Esophagus squamous epithelium (tissue), 5 donors: ENCODE measurements at places on chromosomes 13 and 19. TPM values are rescaled to one million over a fixed set of nuclear protein-coding genes. Genes with fewer than 3 reads are reported as not detected.

DNA sequence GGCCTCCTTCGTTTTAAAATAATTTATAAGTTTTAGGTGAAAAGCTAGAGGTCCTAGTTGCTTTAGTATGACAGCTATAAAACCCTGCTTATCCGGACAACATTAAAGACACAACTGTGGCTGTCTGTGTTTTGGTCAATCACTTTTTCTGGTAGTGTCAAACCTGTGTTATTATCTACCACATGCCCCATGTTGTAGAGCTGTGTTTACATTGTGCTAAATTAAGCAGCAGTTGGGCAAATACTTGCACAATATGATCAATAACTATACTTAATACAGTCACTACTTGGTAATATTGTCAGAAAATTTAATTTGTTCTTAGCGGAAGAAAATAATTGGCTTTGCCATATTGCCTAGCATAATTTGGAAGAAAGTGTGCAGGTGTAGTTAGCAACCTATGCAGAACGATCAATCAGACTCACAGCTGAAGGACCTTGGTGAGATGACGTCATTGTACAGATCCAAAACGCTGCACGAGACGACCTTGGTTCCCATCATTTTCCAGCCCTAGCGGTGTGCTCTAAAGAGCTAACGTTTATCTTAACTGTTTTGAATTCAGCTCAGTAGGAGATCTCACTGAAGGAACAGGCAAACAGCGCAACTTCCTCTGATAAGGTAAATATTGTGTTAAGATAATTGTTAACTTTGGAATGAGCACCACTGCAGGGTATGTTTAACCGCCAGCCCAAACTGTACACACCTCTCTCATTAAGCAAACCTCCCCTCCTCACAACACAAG lies 476.6 kb downstream of the IRS2 start:
- DNase-seq: no peak

- DNase-seq: no peak
Observed at GRCh38 chr19:14023404-14024235, 4.3 kb upstream of the RLN3 start.

DNA sequence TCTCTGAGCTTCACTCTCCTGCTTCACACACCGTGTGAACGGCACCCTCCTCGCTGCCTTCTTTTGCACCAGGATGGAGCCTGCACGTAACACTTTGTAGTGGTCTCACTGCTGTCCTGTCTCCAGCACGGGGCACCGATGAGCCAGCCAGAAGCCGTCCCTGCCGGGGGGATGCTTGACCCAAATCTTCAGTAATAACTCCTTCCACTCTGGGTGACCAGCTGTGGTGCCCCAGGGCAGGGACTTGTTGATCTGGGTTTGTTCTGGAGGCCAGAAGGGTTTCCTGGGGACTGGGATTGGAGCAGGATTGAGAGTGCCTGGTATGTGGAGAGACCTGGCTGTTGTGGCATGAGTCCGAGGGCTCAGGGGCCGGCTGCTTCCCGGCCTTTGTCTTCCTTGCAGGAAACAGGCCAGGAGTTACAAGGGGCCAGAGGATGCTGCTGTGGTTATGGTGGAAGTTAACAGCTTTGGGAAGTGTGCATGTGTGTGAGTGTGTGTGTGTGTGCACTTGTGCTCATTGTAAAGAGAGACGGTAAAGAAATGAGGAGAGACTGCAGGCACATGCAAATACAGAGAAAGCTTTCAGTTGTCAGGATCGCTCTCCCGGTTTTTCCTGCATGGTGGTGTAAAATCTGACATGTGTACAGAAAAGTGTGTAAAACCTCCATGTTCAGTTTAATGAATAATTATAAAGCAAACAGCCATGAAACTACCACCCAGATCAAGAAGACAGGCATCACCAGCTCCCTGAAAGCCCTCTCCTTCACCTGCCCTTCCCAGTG lies 18.9 kb downstream of the PAK4 start:
- no peak for DNase-seq

GRCh38 chr13:91526543-91527033 lies 128.2 kb downstream of the GPC5 start:
- DNase-seq: no peak

GRCh38 chr13:37539976-37540605 lies 58.5 kb downstream of the POSTN start:
- no peak for DNase-seq

DNA sequence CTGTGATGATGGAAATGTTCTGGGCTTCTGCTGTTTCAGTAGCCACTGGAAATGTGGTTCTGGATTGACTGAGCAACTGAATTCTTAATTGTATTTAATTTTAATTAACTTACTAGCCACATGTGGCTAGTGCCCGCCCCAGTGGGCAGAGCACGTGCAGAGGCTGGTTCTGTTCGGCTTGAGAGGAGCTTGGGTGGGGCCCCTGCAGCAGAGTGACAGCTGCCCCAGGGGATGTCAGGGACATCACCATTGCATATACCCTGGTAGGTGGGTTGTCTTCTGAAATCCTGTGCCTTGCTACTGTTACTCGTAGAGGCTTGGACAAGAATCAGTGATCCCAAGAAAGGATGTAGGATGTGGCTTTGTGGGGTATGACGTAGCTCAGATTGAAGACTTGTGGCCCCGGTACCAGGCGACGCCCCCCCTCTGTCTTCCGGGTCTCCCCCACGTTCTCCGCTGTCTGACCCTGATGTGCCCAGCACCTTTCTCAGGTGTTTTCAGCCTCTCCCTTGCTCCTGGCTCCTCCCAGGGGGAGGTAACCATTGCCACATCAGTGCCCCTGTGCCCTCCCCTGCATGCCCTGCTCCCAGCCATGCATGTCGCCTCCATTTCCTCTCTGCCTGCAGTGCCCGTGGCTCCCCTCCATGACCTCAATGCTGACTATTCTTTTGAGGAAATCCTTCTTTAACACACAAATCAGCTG lies 102.6 kb upstream of the RNF113B start:
- DNase-seq: no peak

DNA sequence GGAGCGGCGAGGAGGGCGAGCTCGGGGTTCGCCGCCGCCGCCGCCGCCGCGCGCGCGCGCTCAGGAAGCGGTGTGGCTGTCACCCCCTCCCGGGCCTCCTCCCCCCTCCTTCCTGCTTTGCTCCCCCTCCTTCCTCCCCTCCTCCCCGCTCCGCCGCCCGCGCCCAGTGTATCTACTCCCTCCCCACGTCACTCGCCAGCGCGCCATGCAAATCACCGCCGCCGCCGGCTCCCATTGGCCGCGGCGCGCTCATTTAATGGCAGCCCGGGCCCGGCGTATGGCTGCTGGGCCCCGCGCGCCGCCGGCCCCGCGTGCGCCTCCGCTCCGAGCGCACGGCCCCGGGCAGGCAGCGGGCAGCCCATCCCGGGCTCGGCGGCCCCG lies 335 bp upstream of the SOX1 start:
- DNase-seq: no peak

DNA sequence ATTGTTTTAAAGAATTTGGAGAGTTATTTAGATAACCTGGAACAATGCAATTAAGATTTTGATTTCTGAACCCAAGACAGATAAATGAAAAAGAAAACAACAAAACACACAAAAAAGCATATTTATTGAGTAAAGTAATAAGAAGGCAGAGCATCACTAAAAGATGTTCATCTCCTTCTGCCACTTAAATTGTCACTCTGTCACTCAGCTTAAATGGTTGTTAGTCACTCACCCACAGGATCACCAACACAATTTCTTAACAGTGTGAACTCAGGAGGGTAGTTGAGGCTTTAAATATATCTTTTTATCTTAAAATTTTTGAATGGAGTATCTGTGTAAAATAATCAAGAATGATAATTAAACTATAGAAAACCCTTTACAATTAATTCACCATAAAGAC lies 1215.5 kb upstream of the PCDH20 start:
- no peak for DNase-seq

GRCh38 chr13:97120976-97121375 lies 101.2 kb upstream of the MBNL2 start:
- DNase-seq: no peak

DNA sequence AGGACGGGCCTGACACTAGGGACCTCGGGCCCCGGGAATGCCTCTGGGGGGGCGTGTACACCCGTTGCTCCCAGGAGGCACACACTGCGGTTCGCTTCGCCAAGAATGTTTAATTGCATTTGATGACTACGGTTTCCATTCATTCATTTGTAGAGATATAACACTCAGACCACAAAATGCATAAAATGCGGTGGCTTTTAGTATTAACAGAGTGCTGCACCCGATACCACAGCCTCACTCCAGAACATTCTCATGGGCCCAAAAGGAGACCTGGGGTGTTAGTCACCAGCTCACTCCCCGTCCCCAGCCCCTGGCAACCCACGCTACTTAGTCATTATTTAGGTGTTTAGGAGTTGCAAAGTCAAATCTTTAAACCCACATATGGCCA lies 21.8 kb downstream of the HCN2 start:
- DNase-seq: no peak

- no peak for DNase-seq
Observed at GRCh38 chr13:25143706-25144105, 28.4 kb downstream of the AMER2 start.

GRCh38 chr19:18683958-18684641 lies 620 bp downstream of the CRTC1 start:
- no peak for DNase-seq

GRCh38 chr13:76833441-76833954 lies 52.7 kb downstream of the KCTD12 start:
- DNase-seq: no peak

- DNase-seq: no peak
Observed at GRCh38 chr13:28654276-28654675, 4.7 kb upstream of the POMP start.

DNA sequence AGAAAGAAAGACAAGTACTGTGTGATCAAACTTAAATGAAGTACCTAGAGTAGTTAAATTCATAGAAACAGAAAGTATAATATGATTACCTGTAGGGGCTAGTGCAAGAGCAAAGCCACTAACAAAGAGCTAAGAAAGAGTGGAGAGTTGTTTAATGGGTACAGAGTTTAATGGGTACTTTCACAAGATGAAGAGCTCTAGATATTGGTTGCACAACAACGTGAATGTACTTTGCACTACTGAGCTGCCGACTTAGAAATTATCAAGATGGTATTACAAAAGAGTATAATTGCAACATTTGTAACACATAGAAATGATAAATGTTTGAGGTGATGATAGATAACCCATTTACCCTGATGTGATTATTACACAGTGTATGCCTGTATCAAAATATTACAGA lies 140.3 kb upstream of the GPC6 start:
- DNase-seq: no peak

DNA sequence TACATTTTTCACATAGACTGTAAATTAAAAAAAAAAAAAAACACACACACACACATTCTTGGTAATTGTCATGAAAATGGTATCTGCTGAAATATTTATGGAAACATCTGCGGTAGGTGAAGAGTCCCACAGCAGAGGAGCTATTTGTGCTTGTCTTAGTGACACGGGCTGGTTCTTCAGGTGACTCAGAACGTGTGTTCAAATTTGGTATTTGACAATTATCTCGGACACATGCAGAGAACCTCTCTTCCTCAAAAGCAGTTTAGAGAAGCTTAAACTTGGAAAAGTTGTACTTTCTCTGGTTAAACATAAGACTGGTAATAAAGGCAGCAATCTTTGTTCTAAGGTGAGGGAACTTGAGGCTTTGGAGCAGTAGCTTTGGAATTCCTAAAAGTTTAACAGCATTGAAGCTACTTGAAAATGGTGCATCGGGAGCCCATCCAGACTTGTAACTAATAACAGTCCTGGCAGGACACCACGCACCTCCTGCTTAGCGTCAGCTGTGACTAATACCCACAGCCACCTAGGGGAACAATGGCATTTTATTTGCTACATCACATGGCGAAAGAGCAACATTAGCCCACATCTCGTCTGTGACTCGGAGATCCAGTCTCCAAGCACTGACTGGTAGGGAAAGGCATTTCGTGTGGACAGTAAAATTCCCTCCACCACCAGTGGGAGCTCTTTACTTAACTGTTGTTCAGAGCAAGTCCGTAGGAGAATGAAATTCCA lies 1505.1 kb upstream of the SLC10A2 start:
- no peak for DNase-seq

DNA sequence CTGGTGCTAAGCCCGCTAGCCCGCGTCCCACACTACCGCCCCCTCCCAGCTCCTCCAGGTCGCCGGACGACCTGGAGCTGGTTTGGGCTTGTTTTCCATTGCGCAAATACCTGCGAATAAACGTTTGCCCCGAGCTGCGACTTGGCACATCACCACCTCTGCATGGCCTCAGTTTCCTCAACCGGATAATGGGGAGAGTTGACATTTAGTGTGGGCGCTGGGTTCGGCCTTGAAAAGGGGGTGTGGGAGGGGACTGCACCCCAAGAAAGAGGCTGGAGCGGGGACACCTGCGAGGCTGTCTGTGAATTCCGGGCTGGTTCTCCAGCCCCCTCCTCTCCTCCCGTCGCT lies 11.0 kb upstream of the JUND start:
- no peak for DNase-seq

SSC5D gene
- 5.0 TPM for total RNA-seq

RGCC gene
- 39.7 TPM for total RNA-seq

KLF2 gene
- 4.2 TPM for total RNA-seq

CRB3 gene
- 59.4 TPM for total RNA-seq

CEACAM21 gene
- 0.57 TPM for total RNA-seq

GPALPP1 gene
- total RNA-seq: 29.6 TPM

NUP58 gene
- 51.9 TPM for total RNA-seq

SIGLEC5 gene
- total RNA-seq: not detected

PLVAP gene
- total RNA-seq: 26.3 TPM
